ENCODE measurements at places on chromosomes 4 and X. TPM values are rescaled to one million over a fixed set of nuclear protein-coding genes. Genes with fewer than 3 reads are reported as not detected.

DNA sequence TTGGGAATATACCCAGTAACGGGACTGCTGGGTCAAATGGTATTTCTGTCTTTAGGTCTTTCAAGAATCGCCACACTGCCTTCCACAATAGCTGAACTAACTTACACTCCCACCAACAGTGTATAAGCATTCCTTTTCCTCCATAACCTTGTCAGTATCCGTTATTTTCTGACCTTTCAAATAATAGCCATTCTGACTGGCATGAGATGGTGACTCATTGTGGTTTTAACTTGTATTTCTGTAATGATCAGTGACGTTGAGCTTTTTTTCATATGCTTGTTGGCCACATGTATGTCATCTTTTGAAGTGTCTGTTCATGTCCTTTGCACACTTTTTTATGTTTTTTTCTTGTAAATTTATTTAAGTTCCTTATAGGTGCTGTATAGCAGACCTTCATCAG is 81.2 kb downstream of the ADAM29 start:
- no peaks in the 10 kb centered on the region for H3K4me1 ChIP-seq
- no peaks in the 10 kb centered on the region for H3K27me3 ChIP-seq
- no peak overlapping the region for H3K27ac ChIP-seq
- H3K4me3 ChIP-seq: no peak overlapping the region
- H3K36me3 ChIP-seq: no peaks in the 10 kb centered on the region

DNA sequence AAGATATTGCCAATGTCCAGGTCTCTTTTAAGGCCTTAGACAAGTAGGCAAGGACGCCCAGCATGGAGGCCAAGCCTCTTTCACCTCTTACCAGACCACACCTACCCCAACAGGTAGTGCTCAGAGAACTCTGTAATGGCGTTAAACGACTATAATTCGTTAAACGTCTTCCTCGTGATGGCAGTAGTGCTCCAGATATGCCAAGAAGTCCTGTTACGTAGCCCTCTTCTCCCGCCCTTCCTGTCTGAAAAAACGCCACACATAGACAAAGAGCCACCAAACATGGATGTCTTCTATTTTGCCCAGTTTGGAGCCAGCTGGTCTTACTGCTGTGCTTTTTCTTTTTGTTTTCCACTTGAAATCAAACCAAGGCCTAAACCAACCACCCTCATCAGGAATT is 190.7 kb downstream of the OR13H1 start:
- no peak overlapping the region for H3K27ac ChIP-seq
- peak; percentile 89 for DNase-seq
- H3K4me1 ChIP-seq: no peaks in the 10 kb centered on the region
- no peak overlapping the region for H3K4me3 ChIP-seq
- no peaks in the 10 kb centered on the region for H3K27me3 ChIP-seq
- H3K36me3 ChIP-seq: no peaks in the 10 kb centered on the region

GRCh38 chrX:69158166-69158980 is 6.9 kb downstream of the PJA1 start:
- DNase-seq: peak; percentile 49
- no peaks in the 10 kb centered on the region for H3K27me3 ChIP-seq
- no peak overlapping the region for H3K4me3 ChIP-seq
- H3K36me3 ChIP-seq: peaks cover 11% of the 10 kb centered on the region

DNA sequence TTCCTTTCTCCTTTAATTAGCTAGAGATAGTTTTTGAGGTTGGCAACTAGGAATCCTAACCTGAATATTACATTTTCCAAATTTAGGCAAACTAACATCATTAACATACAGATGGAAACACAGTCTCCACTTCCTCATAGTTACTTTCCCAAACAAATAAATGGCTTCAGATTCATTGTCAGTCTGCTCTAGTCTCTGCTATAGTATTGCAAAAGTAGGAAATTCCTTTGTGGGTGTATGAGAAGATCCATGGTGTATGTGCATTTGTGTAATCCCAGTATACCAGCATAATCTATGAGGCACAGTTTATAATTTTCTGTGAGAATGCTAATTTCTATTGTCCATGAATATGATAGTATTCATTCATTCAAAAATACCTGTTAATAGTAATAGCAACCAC is 3.0 kb upstream of the NDP start:
- DNase-seq: no peak
- H3K36me3 ChIP-seq: no peaks in the 10 kb centered on the region
- no peaks in the 10 kb centered on the region for H3K4me1 ChIP-seq

DNA sequence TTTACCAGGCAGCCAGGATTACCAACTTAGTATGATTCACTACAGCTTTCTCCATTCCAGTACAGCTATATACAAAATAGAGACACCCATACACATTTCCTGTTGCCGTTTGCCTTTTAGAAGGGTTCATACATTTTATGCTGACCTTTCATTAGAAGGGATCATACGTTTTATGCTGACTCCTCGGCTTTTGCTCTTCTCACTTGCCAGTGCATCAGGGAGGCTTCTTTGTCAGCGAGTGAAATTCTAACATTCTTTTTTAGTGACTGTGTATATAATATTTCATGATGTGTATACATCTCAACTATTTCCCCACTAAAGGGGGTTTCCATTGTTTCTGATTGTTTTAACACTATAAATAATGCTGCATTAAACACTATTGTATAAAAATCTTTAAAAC is 552.6 kb downstream of the TRIML1 start:
- no peak overlapping the region for H3K27ac ChIP-seq
- no peaks in the 10 kb centered on the region for H3K36me3 ChIP-seq
- no peak overlapping the region for H3K4me3 ChIP-seq
- H3K4me1 ChIP-seq: no peaks in the 10 kb centered on the region
- DNase-seq: no peak
- no peaks in the 10 kb centered on the region for H3K27me3 ChIP-seq

GRCh38 chr4:40056716-40057585 is at the start of gene N4BP2:
Gene N4BP2 (plus strand): TSS chr4:40056850. CDS start chr4:40097341, 40,491 bp downstream.
- H3K36me3 ChIP-seq: peaks cover 4% of the 10 kb centered on the region
- peak within 1 kb of the TSS; percentile 99 for H3K27ac ChIP-seq
- DNase-seq: peak; percentile 84
- no peaks in the 10 kb centered on the region for H3K27me3 ChIP-seq

GRCh38 chrX:10902001-10902400 is 209.1 kb upstream of the HCCS start:
- no peak overlapping the region for H3K27ac ChIP-seq
- no peak for DNase-seq
- H3K27me3 ChIP-seq: no peaks in the 10 kb centered on the region
- no peaks in the 10 kb centered on the region for H3K4me1 ChIP-seq

SOD3 gene
- 5.3 TPM for polyA plus RNA-seq

- no peak for DNase-seq
- no peaks in the 10 kb centered on the region for H3K36me3 ChIP-seq
- H3K27me3 ChIP-seq: no peaks in the 10 kb centered on the region
- H3K4me1 ChIP-seq: peaks cover 21% of the 10 kb centered on the region
- no peak overlapping the region for H3K27ac ChIP-seq
Observed at GRCh38 chr4:3781193-3781886, 15.2 kb downstream of the ADRA2C start.

NPY5R gene
- polyA plus RNA-seq: 0.22 TPM

ARMCX4 gene
- 18.9 TPM for polyA plus RNA-seq

- H3K36me3 ChIP-seq: peaks cover 27% of the 10 kb centered on the region
- peaks cover 34% of the 10 kb centered on the region for H3K4me1 ChIP-seq
- H3K27me3 ChIP-seq: no peaks in the 10 kb centered on the region
- no peak for DNase-seq
- H3K4me3 ChIP-seq: peak overlapping the region; percentile 64
Observed at GRCh38 chrX:153927672-153927921, 1.5 kb upstream of the ARHGAP4 start.

GRCh38 chr4:66837279-66837922 is 707.9 kb downstream of the CENPC start:
- H3K4me3 ChIP-seq: no peak overlapping the region
- H3K27ac ChIP-seq: no peak overlapping the region
- H3K4me1 ChIP-seq: no peaks in the 10 kb centered on the region
- no peak for DNase-seq
- H3K36me3 ChIP-seq: no peaks in the 10 kb centered on the region
- no peaks in the 10 kb centered on the region for H3K27me3 ChIP-seq

- H3K4me1 ChIP-seq: no peaks in the 10 kb centered on the region
- H3K36me3 ChIP-seq: no peaks in the 10 kb centered on the region
- no peak overlapping the region for H3K27ac ChIP-seq
- no peak overlapping the region for H3K4me3 ChIP-seq
- H3K27me3 ChIP-seq: no peaks in the 10 kb centered on the region
Observed at GRCh38 chr4:130165381-130165780, 1069.4 kb downstream of the C4orf33 start.

LRAT gene
- polyA plus RNA-seq: 1.6 TPM

DRP2 gene
- polyA plus RNA-seq: 2.1 TPM

All from large intestine (tissue), 12 donors.